ENCODE measurements at places on chromosomes 6 and 20.

GRCh38 chr6:26158076-26158580, 70.9 kb downstream of the HFE start:
- DNase-seq, result peak; percentile 55

DNA sequence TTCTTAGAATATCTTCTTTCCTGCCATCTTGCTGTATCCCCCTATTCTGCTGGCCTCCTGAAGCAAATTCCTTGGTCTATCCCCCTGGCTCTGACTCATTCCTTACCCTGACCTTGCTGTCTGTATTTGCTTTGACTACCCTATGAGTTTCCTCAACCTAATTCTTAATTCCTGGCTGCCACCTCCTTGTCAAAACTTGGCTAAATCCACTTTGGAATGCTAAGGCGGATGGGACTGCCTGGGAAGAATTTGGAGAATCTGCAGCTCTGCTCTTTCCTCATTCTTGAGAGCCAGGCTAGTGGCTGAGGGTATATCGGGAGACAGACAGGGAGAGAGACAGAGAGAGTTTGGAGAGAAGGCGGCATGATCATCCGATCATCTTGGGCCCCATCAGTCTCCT, 24.4 kb downstream of the CAP2 start:
- DNase-seq, result no peak

DNA sequence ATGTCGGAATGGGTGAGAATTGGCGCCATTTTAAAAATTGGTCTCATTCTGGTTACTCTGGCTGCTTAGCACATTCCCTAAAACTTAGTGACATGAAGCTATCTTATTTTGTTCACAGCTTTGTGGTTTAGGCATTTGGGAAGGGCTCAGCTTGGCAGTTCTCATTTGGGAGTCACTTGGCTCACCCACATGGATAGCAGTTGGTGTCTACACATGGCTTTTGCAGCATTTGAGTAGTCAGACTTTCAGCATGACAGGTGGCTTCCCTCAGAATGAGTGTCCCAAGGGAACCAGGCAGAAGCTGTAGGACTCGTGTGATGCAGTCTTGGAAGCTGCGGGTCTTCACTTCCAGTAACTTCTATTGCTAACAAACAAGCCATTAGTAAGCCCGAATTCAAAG, 64.6 kb downstream of the UST start:
- DNase-seq, result no peak

- DNase-seq, result no peak
Observed at GRCh38 chr6:137903274-137903932, 36.3 kb downstream of the TNFAIP3 start.

DNA sequence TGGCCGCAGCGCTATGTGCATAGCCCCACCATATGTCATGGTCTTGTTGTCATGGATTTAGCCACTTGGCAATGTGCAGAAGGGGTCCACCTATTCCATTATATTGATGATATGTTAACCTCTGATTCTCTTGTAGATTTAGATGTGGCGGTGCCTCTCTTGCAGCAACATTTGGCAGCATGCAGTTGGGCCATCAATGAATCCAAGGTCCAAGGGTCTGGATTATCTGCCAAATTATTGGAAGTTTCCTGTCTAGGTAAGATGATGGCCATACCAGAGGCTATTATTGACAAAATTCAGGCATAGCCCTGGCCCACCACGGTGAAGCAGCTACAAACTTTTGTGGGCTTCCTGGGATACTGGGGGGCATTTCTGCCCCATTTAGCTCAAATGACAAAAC, 31.4 kb downstream of the HDDC2 start:
- DNase-seq, result no peak

GRCh38 chr6:13480631-13481501, 6.5 kb downstream of the GFOD1 start:
- no peak for DNase-seq

DNA sequence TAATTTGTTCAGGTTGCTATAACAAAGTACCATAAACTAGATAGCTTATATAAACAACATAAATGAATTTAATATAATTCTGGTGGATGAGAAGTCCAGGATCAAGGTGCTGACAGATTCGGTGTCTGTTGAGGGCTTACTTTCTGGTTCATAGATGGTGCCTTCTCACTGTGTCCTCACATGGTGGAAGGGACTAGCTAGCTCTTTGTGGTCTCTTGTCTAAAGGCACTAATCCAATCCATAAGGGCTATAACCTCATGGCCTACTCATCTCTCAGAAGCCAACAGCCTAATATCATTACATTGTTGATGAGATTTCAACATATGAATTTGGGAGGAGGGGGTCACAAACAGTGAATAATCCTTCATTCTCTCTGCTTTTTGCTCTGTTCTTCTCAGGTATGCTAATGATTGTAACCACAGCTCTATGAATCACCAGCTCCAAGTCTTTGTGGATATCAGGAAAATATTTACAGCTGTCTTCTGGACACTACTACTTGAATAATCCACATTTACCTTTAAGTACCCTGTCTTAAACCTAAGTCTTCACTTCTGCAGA, 122.3 kb downstream of the NKAIN2 start:
- no peak for DNase-seq

DNA sequence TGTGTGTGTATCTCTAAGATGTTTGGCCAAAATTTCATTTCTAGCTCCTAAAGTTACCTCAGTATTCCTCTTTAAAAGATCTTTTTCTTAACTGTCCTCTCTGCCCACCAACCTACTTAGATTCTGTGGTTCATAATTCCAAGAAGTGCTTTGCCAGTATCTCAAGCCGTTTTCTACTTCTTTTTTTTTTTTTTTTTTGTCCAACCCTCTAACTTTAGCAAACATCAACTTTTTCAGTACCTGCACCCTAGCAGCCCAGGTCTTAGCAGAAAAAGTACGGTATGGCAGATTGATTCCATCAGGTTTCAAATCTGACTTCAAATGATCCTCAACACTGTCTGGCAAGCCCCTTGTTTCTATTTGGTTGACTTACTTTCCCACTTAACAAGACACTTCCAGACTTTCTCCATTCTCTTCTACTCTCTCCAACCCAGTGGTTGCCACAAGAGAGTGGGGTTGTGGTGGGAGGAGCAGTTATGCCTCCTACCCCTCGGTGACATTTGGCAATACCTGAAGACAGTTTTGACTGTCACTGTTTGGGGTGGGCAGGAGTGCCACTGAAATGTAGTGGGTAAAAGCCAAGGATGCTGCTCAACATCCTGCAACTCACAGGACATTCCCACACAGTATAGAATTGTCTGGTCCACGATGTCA, 10.8 kb upstream of the MAN1A1 start:
- no peak for DNase-seq

DNA sequence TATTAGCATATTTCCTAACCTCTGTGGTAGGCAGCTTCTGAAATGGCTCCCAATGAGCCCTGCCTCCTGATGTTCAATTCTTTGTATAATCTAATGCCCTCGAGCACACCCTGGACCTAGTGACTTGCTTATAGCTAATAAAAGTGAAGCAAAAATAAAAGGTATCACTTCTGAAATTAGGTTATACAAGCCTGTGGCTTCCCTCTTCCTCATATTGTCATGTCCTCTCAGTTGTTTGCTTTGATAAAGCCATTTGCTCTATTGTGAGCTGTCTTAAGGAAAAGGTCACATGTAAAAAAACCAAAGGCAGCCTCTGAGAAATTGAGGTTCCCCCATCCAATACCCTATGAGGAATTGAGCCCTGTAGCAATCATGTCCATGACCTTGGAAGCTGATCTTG, 442.1 kb upstream of the ADGRB3 start:
- DNase-seq, result no peak

DNA sequence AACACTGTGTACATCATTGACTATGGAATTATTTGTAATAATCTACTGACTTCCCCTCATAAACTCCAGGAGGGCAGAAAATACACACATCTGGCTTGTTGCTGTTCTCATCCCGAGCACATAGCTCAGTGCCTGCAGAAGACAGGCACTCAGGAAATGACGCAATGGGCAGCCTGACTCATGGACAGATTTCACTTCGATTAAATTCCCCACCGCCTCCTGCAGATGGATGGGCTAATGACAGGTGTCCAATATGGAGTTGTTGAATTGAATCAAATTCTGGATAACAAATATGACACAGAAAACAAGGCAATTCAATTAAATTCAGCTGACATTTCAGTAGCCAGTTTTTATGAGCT, 9.1 kb downstream of the ANKRD60 start:
- no peak for DNase-seq

- DNase-seq, result no peak
Observed at GRCh38 chr20:10666221-10667076, 7.3 kb downstream of the JAG1 start.

GRCh38 chr20:53586640-53587039, 7.0 kb downstream of the ZNF217 start:
- DNase-seq, result no peak

GRCh38 chr6:5657684-5658430, 348.9 kb downstream of the NRN1 start:
- no peak for DNase-seq

GRCh38 chr6:51141080-51141479, 322.4 kb downstream of the TFAP2B start:
- DNase-seq, result no peak

- no peak for DNase-seq
Observed at GRCh38 chr6:105220186-105220585, 40.4 kb upstream of the POPDC3 start.

DNA sequence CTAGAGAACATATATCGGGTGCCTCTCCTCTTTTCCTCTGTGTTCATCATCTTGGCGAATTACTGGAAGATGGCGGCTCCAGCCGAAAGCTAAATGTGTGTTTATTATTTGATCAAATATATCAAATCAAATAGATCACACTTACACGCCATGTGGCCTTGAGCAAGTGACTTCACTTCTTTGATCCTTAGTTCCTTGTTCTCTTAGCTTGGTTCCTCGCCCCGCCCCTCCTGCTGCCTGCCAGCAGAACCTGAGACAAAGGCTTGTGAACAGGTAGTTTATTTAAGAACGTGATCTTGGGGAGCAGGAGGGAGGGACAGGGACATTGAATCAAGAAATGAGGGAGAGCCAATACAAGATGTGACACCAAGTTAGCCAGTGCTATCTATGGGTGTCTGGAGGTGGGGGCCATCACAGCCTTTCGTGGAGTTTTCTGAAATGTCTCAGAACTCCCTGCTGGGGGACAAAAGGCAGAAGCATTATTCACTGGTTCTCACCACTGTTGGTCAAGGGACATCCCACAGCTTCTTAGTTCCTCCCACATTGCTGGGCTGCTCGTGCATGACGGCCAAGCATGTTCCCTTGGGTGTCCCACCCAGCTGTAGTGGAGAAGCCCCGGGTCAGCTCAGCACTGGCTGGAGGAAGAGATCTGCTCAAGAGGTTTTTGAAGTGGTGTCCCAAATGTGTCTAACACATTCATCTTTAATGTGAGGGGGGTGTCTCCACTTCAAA, 44.9 kb upstream of the RNF24 start:
- no peak for DNase-seq

DNA sequence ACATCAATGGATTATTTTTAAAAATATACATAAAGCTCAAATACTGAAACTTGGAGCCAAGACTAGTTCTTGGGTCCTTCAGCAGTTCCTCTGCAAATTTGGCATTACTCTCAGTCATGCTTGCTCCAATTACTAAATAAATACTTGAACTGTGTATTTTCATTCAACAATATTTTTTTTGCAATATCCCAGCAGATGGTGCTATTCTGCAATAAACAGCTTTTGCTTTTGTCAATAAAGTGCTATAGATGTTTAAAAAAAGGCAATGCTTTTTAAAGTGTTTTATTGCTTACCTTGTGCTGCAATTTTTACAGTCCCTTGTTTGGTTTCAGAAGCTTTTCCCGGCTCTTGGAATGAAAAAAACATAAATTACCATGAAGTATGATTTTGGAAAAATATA, 243.4 kb downstream of the TRDN start:
- DNase-seq, result no peak

DNA sequence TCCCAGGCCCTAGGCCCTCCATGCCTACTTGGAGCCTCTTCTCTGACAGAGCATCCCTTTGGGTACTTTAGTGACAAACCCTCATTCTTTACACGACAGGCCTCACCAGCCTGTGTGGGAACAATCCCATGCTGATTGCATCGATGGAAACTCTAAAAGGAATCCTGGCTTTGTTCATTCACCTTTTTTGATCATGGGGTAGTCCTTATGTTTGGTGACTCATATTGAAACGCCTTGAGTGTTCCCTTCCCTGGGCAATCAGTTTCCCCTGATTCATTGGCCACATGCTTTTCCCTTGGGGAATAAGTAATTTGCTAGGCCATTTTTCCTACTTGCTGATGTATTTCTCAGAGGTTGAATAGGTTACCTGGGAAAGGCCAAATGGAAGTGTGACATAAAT, 14.7 kb upstream of the TNFAIP3 start:
- DNase-seq, result no peak

GRCh38 chr6:166523782-166524559, 62.5 kb downstream of the RAMACL start:
- no peak for DNase-seq

GRCh38 chr6:157436219-157436943, 55.4 kb downstream of the ZDHHC14 start:
- DNase-seq, result no peak

GRCh38 chr20:39452583-39453340, 490.6 kb downstream of the DHX35 start:
- DNase-seq, result no peak

DNA sequence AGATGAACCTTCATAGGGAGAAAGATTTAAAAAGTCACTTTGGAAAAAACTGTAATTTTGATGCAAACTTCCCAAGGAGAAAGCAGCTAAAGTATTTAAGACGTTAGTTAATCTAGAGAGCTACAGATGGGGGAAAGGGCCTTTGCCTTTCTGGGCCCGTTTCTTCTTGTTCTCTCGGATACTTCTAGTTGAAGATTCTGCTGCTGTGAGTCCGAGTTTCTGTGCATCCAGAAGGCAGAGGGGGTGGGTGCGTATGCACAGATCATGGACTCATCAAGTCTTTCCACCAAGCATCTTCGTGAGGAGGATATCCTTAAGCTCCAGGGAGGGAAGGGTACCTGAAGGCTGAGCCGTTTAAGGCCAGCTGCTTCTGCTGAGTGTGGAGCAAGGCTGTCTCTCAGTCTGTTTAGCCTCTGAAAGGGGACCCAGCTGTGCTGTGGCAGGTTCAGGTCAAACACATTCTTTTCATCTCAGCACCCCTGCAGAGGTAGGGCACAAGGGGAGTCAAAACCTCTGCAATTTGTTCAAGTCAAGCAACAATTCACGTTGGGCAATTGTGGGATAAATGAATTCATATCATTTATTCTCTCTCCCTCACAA, 4.3 kb downstream of the LAMP5 start:
- no peak for DNase-seq

- no peak for DNase-seq
Observed at GRCh38 chr20:57654998-57655808, 35.0 kb upstream of the ZBP1 start.

GRCh38 chr20:49323622-49324238, 45.9 kb upstream of the ZNFX1 start:
- no peak for DNase-seq

GRCh38 chr6:126716826-126717509, 377.1 kb downstream of the CENPW start:
- DNase-seq, result no peak

DNA sequence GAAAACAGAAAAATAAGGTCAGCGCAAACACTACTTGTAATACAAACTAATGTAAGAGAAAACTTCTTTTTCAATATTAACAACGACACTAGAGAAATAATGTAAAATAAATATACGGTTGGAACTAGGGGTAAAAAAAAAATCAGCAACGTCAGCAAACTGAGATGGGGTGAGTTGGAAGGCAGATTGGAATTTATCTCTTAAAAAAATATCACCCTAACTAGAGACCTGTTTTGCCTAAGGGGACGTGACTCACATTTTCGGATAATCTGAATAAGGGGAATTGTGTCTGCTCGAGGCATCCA, 705 bp upstream of the UTRN start:
- no peak for DNase-seq

GRCh38 chr6:6711031-6711785, 122.7 kb downstream of the LY86 start:
- no peak for DNase-seq

Measured in stimulated activated CD8-positive, alpha-beta memory T cell treated with anti-CD3 and anti-CD28 coated beads, Interleukin-15, amount 100 ng/mL, for 24 hours (primary cell).